ENCODE measurements at places on chromosomes 1 and 21.

- ATAC-seq: peak; percentile 68
Measured at GRCh38 chr1:203342192-203342940, 8.6 kb downstream of the FMOD start.

GRCh38 chr1:199311478-199312262, 672.8 kb downstream of the PTPRC start:
- no peak for ATAC-seq

DNA sequence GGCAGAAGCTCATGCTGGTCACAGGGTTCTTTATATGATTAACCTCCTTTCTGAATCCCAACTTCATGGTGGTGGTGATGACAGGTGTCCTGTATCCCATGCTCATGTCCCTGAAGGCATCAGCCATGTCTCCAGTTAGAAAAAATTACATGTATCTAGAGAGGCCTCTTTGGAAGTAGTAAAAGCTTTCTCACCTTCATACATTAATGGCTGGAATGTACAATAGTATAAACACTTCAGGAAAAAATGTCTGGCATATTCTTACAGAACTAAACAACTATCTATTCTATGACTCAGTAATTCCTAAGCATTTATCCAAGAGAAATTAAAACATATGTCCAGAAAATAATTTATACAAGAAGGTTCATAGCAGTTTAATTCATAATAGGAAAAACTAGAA, 34.0 kb downstream of the ADAM30 start:
- ATAC-seq: no peak

DNA sequence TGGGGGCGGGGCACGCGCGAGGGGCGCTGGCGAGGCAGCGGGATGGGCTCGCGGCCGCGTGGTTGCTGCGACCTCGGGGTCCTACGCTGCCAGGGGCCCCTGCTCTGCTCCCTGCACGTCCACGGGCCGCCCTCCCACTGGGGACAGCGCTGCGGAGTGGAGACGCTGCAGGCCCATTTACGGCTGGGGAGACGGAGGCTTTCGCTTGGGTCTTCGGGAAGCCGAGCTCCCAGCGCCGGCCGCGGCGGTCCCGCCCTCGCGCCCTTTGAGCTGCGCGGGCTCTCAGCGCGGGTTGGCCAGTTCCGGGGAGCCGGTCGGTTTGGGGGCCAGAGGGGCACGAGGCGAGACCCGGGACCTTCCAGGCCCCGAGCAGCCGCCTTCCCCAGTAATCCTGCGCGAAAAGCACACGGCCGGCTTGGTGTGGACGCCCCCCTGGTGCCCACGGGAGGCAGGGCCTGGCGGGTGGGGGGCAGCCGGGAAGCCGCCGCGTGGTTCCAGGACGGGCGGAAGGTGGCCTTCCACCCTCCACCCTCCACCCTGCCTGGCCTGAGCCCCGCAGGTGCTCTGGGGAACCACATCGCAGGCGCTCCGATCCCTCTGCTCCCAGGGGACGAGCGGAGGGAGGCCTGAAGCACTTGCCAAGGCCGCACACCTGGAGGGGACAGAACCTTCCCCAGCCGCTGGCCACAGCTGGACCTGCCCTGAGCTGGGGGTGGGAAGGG, 570 bp upstream of the PEX10 start:
- peak; percentile 77 for ATAC-seq

GRCh38 chr1:68975212-68975933, 478.5 kb upstream of the DEPDC1 start:
- no peak for ATAC-seq

GRCh38 chr1:43834280-43835081, 99.1 kb upstream of the ARTN start:
- ATAC-seq: peak; percentile 53

- no peak for ATAC-seq
Measured at GRCh38 chr1:22826604-22827580, 116.3 kb downstream of the EPHB2 start.

All from gastroesophageal sphincter (tissue), 4 donors.